ENCODE measurements at places on chromosomes 16 and 17.

- DNase-seq = no peak
Observed at GRCh38 chr17:41678411-41678906, 10.2 kb upstream of the EIF1 start.

DNA sequence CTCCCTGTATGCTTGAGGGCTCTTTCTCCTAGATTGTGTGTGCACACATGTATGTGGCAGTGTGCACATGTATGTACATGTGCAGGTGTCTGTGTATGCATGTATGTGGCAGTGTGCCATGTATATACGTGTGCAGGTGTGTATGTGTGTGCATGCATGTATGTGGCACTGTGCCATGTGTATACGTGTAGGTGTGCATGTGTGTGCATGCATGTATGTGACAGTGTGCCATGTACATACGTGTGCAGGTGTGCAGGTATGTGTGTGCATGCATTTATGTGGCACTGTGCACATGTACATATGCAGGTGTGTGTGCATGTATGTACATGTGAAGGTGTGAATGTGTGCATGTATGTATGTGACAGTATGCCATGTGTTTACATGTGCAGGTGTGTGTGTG is 43.9 kb upstream of the BHLHA9 start:
- no peak for DNase-seq

GRCh38 chr16:24936151-24936550 is 79.0 kb downstream of the ARHGAP17 start:
- DNase-seq = no peak

DNA sequence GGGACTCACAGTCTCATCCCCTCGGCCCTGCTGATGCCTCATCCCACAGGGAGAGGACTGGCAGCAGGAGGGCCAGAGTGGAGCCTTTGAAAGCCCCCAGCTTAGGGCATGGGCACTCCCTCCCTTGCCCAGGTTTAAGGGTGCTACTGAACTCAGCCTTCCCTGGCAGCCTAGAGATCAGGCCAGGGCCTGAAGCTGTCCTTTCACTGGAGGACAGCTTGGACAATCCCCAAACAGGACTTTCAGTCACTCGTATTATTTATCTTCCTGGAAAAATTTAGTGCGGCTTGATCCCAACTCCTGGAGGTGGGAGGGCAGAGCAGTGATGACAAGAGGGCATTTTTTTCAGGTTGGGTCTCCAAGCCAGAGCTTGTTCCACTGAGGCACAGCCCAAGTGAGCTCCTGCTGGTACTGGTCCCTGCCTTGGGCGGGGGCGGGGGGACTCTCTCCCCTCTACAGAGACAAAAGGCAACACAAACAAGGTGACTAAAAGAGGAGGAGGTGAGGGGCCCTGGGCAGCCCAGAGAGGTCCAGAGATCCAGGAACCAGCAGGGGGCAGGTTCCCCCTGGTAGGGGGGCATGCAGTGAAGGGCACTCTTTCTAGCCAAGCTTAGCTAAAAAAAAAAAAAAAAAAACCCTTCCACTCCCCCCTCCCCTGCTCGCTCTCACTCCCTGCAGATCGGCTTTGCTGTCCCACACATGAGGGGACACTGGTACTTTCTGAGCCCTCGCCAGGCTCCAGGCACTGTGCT is 1.7 kb downstream of the ZNF385C start:
- DNase-seq = no peak

DNA sequence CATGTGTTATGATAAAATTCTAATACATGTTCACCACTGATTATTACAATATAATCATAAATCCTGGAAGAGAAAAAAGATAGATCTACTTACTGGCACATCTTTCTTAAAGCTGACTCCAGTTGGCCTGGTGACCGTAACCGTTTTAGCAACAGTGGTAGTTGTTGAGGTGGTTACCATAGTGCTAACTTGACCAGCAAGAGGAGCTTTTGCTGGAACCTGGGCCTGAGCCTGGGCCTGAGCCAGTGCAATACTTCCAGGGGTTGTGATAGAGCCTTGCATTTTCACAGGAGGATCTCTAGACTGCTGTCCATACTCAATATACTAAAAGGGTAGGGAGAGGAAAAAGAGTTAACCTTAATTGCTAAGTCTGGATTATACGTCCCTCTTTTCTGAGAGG is 36.2 kb downstream of the SETD6 start:
- DNase-seq = no peak

DNA sequence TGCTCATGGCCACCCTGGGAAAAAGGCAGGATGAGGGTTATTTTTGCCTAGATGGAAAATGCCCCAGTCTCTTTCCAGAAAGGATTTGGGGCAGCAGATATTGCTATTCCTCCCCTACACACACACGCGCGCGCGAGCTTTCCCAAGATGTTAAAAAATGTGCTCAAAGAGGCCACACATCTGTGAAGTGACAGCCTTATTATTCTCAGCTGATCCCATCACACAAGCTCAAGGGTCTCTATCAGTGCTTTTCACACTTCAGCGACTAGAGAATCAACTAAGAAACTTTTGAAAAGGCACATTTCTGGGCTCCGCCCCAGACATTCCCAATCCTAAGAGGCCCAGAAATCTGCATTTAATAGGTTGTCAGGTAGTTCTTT is 5.7 kb upstream of the RAB5C start:
- no peak for DNase-seq

GRCh38 chr17:41347869-41348760 is 2.5 kb downstream of the KRT33A start:
- no peak for DNase-seq

DNA sequence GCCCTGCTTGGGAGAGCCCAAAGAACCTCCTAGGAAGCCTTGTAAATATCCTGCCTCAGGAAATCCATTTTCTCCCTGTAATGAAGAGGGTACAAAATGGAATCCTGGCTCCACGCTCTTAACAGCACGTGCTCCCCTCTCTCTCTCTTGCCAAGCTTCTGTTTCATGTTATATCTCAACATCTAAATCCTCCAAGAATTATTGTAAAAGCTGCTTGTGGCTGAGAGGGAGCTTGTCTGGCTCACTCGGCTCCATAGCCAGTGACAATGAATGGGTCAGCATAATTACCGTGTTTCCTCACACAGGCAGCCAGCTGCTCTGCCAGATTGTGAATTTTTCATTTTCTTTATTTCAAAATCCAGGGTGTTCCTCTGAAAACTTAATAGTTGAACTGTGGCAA is 317.8 kb downstream of the RBFOX1 start:
- no peak for DNase-seq

DNA sequence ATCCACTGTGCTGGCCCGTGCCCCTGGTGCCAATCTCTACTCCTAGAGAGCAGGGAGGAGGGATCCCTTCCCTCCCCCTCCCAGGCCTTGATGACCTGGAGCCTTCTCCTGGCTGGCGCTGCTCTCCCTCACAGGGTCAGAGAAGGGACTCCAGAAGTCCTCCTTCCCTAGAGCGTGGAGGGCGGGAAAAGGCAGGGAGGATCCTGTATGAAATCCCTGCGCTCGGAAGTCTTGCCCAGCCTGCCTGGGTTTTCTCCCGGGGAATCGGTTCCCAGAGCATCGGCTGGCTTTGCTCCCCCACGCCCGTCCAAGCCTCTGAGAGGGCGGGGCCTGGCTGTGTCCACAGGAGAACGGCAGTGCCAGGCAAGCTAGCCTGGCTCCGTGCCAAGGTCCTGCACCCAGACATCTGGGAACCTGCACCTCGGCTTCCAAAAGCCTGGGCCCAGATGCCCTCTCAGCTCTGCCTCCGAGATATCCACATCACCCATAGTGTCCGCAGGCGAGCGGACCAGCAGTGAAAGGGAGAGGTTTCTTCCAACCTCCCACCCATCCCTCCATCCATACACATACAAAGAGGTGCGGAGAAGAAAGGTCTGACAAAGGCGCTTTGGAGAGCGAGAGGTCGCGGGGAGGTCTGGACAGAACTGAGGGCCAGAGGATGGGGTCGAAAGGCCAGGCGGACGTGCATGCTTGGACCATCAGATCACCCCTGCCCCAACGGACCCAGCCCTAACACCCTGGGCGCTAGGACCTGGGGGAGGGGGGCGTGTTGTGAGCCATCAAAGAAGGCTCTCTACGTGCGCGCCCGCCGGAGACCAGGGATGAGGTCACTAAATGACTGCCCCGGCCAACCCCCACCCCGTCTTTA is 1.1 kb downstream of the MPP2 start:
- DNase-seq = peak; percentile 63

DNA sequence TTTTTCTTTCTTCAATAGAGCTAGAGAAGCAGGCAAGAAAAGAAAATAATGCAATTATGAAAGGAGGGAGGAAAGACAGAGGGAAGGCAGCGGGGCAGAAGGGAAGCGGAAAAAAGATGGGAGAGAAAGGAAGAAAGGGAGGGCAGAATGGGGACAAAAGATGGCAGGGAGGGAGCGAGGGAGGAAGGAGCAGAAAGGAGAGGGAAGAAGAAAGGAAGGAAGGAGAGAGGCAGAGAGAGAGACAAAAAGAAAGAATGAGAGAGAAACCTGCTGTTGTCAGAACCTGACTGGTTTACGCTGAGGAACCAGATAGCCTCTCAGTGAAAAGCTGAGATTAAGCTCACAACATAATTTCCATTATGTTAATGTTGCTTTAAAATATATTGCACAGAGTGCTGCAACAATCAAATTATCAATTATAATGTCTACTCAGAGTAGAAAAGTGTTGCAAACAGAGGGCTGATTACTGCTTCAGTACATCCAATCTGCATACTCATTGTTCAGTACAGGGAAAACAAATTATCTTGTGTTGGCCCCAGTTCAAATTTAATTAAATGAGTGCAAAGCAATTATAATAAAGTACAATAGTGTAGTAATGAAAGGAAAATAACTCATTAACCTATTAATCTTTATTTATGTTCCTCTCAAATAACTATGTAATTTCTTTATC is 32.0 kb upstream of the TOX3 start:
- DNase-seq = no peak

GRCh38 chr16:89113152-89113547 is 19.5 kb downstream of the ACSF3 start:
- DNase-seq = no peak

DNA sequence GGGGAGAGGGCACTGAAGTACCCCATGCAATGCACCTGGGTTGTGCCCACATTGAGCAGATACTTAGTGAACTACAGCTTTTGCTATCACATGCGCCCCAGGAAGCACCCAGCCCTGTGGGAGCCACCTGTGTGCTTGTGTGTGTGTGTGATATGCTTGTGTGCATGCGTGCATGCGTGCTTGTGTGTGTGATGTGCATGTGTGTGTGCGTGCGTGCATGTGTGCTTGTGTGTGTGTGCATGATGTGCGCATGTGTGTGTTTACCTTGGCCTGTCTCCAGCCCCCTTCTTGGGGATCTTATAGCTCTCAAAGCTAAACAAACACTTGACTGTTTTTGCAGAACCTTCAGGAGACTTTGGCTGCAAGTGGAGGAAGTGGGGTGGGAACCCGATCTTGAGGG is 841 bp downstream of the C16orf89 start:
- DNase-seq = no peak

- no peak for DNase-seq
Observed at GRCh38 chr17:73132085-73132492, 32.7 kb upstream of the SSTR2 start.

- no peak for DNase-seq
Observed at GRCh38 chr17:78774956-78775571, 7.0 kb downstream of the CYTH1 start.

GRCh38 chr17:72514891-72515290 is 394.1 kb downstream of the SOX9 start:
- DNase-seq = no peak

DNA sequence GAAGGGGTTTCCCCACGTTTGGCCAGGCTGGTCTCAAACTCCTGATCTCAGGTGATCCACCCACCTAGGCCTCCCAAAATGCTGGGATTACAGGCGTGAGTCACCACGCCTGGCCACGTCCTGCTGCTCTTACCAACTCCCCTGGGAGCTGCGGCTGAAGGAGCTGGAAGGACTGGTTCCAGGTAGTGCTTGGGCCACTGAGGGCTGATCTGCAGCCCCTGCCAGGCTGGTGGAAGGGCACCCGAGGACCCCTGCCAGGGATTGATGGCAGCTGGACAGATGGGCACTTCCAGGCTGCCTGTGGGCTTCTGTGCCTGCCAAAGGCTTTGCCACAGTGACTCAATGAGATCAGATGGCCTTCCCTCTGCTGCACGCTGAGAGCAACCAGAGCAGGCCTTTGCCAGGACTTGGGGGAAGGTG is 2.3 kb downstream of the OXLD1 start:
- DNase-seq = no peak

DNA sequence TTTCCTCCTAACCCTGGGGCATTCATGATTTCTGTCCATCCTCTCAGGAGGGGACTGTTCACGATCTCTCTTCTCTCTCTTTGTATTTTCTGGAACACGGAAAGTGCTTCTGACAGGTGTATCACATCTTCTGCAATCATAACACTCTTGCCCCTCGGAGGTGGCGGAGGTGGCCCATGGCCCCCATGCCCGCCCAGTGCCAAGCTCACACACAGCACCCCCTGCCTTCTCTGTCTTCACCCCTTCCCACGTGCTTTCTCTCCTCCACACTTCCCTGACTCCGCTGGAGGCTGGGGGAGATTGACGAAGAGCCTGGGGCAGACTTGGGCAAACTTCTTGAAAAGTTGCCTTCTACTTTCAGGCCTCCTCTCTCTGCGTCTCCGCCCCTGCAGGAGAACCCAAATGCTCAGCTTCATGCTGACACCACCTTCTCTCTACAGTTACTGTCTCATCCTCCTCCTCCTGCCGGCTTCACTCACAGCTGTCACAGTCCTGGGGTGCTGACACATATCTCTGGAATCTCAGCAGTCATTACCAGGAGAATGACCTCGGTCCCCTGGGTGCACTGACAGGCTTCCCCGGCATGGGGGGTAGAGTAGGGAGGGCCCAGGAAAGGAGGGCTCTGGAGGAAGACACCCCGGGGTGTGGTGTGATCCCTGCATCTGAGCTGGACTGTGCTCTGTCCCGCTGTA is 127.1 kb downstream of the ENGASE start:
- DNase-seq = no peak

GRCh38 chr16:48602356-48603014 is 7.5 kb downstream of the N4BP1 start:
- no peak for DNase-seq

GRCh38 chr17:60535382-60536279 is 9.6 kb upstream of the APPBP2 start:
- no peak for DNase-seq
